ENCODE measurements at places on chromosomes 12 and 14.

DNA sequence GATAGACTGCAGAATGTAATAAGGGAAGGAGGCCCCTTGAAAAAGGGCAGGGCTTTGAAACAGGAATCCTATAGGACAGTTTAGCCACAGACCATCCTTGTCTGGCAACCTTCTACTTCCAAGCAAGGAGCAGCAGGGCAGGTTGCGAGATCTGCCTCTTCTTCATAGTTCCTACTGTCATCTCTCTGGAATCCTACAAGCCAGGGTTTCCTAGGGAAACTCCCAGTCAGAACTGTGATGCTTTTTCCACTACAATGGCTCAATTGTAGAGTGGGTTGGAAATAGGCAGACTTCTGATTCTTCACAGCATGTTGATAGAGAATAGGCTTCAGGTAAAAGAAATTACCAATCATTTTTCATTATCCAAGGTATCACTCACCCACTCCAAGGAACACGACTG lies 186.3 kb downstream of the DACT1 start:
- DNase-seq, result no peak

- DNase-seq, result no peak
Measured at GRCh38 chr14:103428723-103429556, 43.7 kb downstream of the MARK3 start.

DNA sequence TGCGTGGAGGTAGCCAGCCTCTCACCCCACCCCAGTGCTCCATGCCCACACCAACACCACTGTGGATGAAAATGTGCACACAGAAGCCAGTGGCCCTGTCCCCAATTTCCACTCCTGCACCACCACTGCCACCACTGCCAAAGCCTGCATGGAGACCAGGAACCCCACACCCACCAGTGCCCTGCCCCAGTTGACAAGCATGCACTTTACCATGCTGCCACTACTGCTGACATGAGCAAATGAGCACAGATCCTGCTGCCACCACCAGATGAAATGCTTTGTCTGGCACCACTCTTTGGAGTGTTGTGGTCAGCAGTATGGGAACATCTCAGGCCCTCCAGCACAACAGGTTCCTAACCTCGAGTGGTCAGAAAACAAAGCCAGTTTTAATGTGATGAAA lies 104.1 kb downstream of the ATXN7L3B start:
- no peak for DNase-seq

- no peak for DNase-seq
Measured at GRCh38 chr12:27552886-27553560, 29.0 kb downstream of the PPFIBP1 start.

DNA sequence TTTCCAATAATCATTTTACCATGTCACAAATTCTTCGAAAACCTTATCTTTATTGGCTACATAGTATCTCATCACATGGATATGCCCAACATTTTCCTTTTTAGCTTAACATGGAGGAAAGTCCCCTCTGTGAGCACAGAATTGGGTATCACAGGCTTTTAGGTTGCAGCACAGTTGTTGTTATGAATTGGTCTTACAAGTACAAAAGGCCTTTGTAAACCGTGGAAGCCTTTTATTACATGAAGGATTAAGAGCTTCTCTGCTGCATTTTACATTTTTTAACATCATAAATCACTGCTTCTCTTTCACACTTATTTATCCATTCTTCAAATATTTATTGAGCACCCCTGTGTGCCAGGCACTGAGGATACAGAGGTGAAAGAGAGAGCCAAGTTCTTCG lies 26.2 kb downstream of the UBE3B start:
- DNase-seq, result no peak

DNA sequence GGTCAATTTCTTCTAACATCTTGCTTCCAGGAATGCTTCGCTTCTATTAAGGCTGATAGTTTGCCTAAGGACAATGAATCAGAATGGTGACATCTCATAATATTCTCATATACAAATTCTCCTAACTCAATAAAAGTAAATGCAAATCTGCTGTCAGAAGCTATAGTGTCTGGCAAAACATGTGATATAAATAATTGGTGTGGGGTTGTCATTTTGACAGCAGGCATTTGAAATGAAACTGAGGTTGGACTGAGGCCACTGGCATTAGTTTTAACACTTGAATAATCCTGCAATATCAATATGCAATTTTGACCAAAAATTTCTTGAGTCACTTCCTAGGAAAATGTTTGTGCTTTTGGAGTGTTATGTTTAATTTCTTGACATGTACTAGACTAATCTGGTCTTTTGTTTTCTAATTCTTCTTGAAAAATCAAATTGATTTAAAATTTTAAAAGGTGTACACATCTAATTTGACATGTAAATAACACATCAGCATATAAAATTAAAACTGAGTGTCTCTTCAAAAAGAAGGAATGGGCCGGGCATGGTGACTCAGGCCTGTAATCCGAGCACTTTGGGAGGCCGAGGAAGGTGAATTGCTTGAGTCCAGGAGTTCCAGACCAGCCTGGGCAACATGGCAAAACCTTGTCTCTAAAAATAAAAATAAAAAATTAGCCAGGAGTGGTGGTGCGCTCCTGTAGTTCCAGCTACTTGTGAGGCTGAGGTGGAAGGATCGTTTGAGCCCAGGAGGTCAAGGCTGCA lies 92.3 kb upstream of the BTG1 start:
- no peak for DNase-seq

DNA sequence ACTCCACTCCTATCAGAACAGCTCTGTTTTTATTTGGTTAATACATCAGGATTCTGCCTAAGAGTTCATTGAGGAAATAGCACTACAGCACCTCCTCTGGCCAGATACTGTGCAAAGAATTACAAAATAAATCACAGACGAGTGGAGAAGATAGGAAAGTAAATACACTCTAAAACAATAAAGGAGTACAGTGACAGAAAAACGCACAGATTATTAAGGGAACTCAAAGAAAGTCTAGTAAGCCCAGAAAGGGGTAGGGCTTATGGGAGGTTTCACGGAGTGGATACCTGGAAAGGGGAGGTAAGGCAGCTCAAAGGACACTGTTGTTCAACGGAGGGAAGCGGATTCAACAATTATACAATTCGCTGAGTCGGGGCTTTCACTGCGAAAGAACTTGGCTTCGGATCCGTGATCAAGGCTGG lies 5.5 kb downstream of the OR10AD1 start:
- peak; percentile 21 for DNase-seq

DNA sequence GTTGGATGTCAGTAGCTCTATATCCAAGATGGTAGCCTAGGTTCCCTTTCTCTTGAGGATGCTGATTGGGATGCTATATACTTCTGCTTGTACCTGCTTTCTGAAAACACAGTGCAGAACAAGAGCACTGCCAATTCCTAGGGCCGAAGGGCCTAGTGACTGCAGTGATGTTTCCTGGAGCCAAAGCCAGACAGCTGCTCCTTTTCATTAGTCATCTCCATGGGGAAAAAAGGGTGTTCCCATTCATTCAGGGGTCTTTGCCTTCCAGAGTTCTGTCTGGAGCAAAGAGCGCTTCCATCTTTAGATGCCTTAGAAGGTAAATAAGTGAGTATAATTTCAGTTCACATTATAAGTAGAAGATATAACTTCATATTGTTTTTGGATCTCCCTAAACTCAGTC lies 85.5 kb downstream of the PTPRB start:
- DNase-seq, result no peak

DNA sequence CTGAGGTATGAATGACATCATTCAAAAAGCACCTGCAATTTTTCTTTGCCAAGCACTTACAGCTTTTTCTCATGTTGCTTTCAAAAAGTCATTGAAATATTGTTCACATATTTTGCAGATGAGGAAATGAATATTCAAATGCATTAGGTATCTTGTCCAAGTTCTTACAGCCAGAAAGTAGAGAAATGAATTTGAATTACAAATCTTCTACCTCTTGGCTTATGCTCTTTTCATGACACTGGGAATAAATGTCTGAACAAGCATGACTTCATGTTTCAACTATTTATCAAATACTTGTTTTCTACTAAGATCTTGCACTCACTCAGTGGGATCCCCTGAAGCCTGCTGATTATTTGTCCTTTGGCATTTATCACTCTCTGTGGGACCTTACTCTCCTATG lies 267.2 kb upstream of the BTG1 start:
- DNase-seq, result no peak

GRCh38 chr12:112598626-112599025 lies 179.9 kb downstream of the PTPN11 start:
- no peak for DNase-seq

- DNase-seq, result peak; percentile 18
Measured at GRCh38 chr14:101473795-101474562, 87.3 kb upstream of the DIO3 start.

DNA sequence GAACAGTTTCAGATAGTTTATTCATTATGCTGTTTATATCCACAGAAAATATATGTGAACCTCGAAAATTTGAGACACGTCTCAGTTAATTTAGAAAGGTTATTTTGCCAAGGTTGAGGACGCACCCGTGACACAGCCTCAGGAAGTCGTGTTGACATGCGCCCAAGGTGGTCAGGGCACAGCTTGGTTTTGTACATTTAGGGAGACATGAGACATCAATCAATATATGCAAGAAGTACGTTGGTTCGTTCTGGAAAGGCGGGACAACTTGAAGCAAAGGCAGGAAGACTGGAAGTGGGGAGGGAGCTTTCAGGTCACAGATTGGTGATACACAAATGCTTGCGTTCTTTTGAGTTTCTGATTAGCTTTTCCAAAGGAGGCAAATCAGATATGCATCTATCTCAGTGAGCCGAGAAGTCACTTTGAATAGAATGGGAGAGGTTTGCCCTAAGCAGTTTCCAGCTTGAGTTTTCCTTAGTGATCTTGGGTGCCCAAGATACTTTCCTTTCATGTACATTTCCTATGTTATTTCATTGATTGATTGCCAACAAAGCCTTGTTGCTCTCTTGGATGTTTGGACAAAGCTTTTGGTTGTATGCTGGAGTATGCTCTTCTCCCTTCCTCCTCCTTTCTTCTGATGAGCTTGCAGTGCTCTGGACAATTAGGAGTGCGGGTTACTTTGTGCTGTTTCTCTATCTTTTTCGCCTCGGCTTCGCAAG lies 3.2 kb downstream of the SNAPC1 start:
- no peak for DNase-seq

DNA sequence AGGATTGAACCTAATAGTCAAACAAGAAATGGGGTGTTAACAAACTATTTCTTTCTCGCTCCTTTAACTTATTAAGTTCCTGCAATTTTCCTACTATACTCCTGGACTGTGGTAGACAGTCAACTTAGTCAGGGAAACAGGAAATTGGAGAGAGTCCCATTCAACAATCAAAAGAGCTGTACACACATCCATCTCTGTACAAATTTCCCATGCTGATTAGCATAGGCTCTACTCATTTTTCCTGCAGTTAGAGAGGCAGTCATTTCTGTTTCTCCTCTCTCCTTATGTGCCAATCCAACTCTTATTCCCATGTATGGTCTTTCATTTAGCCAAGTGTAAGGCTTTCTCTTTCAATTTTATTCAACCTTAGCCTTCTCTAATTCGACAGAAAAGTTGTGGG lies 1168.5 kb upstream of the FLRT2 start:
- DNase-seq, result no peak

- DNase-seq, result no peak
Measured at GRCh38 chr12:113069149-113069548, 12.6 kb downstream of the DTX1 start.

DNA sequence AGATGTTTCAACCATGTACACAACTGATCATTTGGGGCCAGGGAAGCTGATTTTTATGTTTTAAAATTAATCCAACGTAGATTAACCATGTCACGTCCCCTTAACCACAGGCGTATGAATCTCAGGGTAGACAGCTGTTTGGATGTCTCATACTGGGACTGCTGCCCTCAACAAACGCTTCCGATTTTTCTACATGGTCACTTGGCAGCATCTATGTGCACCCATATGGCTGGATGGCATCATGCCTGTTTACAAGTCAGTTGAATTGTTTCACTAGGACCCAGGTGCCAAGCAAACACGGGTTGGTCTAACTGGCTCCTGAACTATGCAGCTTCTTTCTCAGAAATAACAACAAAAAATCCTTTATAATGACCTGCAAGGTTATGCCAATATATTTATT lies 393.8 kb downstream of the NPAS3 start:
- no peak for DNase-seq

DNA sequence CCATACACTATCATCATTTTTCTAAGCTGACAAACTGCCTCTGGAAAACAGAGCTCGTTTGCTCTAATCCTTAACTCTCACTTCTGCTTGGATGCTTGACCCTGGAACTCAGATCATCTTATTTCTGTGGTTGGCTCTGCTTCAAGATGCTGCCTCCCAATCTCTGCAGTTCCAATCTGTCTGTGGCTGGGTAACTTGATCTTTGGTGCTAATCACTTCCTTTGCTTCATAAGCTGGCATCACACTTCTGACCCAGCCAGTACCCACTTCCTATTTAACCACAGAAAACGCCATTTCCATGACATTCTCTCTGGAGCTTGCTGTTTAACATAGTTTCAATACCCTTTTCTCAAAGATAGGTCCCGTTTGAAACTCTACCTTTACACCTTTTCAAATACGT lies 254.2 kb downstream of the ACSS3 start:
- DNase-seq, result no peak

DNA sequence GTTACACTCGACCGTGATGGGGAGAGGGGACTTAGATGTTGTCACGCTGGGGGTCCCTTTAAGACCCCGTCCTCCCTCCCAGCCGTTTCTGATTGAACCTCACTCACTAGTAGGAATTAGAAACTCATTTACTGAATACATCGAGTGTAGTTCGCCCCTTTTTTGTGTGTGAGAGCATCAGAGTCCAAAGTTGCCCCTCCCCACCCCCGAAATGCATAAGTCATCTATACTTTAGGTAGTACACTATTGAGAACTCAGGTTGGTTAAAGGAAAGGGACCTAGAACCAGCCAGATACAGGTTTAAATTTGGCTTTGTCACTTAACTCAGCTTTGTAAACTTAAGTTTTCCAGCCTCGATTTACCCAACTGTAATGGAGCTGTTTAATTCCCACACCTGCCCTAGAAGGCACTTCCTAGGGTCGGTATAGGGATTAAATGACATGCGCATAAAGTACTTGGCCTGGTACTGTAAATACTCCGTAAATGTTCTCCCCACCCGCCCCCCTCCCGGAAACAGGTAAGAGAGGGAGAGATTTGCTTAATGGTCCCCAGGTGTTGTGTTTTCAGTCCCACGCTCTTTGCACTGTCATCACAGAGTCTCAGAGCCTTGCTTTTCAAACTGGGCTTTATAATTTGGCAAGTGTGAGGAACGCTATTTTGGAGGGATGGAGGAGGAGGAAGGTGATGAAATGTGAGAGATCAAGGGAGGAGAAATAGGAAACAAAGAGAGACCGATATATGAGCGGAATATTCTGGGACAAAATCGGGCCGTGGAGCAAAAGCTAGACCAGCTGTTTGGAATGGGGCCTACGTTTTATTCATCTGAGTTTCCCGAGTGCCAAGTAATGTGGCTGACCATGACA lies 897 bp downstream of the SUDS3 start:
- DNase-seq, result no peak

- no peak for DNase-seq
Measured at GRCh38 chr12:45168976-45169375, 46.9 kb upstream of the ANO6 start.

All from thyroid gland (tissue), 4 donors.